Activated CD8-positive, alpha-beta memory T cell treated with anti-CD3 and anti-CD28 coated beads for 1 hour (primary cell): ENCODE measurements at places on chromosomes 7 and 10.

DNA sequence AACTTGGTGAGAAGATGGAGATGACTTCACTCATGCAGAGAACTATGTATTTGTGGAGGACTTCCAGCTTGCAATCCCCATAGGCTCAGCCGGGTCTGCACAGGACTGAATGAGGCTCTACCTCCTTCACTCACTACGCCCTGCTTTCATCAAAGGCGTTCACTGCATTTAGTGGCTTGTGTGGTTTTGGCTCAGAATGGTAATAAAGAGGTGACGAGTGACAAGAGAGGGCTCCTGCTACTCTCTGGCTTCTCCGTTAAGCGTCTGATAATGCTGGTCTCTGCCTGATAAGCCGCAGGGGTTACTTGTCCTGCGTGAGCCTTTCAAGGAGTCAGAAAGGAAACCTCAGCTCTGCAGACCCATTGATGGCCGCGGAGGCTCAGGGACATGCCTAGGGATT, 343.4 kb downstream of the PRPF18 start:
- no peak for DNase-seq

DNA sequence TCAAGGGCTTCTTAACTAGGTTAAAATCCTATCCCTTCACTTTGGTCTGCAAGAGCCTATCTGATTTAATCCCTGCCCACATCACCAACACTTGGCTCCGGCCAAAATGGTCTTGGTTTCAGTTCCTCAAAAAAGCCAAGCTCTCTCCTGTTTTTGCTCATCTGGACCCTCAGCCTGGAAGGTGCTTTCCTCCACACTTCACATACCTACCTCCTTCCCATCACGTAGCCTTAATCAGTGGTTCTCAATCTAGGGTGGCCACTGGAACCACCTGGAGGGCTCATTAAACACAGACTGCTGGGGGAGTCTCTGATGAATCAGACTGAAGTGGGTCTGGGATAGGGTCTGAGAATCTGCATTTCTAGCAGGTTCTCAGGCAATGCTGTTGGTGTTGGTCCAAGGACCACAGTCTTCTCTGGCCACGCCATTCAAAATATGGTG, 227.0 kb upstream of the AOAH start:
- no peak for DNase-seq

GRCh38 chr10:50850578-50851230, 34.7 kb downstream of the A1CF start:
- no peak for DNase-seq

GRCh38 chr10:62796896-62797295, 7.6 kb upstream of the ADO start:
- no peak for DNase-seq

DNA sequence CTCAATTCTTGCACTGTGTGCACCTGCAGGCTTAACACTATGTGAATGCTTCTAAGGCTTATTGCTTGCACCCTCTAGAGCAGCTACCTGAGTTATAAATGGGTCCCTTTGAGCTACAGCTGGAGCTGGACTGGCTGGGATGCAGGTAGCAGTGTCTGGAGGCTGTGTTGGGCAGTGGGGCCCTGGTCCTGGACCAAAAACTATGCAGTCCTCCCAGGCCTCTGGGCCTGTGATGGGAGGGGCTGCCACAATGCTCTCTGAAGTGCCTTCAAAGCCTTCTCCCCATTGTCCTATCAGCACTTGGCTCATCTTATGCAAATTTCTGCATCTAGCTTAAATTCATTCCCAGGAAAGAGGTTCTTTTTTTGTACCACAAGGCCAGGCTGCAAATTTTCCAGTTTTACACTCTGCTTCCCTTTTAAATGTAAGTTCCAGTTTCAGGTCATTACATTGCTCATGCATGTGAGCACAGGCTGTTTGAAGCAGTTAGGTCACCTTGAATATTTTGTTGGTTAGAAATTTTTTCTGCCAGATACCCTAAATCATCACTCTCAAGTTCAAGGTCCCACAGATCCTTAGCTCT, 26.0 kb downstream of the KBTBD2 start:
- DNase-seq = no peak

DNA sequence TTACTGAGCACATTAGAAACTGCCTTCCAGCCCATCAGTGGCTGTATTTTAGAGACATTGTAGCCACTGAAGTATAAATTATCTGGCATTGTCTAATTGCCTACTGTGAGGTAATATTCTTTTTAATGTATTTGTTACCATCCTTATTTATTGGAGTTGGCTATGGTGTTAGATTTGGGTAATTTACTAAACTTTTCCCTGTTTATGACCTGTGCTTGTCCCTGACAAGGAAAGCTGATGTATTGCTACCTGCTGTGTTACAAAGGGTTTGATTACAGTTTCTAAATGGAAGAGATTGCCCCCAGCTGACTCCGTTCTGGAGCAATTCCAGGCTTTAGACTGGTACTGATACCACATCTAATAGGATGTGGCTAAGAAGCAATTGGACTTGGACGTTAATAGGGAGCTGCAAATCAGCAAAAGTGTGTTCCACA, 12.3 kb upstream of the ASCC1 start:
- no peak for DNase-seq

DNA sequence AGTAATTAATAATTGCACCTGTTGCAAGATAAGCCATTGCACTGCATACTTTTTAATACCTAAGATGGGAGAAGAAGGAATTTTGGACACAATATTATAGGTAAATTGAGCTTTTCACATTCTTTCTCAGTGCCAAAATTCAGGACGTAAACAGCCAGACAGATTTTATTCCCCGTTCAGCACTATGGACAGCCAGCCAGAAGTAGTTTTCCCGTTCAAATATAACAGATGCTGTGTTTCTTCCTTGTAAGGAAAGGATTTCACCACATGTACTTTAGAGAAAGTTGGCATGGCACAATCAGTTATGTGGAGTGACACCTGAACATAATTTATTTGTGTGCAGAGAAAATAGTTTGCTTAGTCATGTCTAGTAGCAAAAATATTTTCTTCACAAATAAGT, 34.8 kb downstream of the SEMA3E start:
- DNase-seq = no peak

GRCh38 chr10:21953585-21954057, 49.9 kb downstream of the DNAJC1 start:
- DNase-seq = no peak

DNA sequence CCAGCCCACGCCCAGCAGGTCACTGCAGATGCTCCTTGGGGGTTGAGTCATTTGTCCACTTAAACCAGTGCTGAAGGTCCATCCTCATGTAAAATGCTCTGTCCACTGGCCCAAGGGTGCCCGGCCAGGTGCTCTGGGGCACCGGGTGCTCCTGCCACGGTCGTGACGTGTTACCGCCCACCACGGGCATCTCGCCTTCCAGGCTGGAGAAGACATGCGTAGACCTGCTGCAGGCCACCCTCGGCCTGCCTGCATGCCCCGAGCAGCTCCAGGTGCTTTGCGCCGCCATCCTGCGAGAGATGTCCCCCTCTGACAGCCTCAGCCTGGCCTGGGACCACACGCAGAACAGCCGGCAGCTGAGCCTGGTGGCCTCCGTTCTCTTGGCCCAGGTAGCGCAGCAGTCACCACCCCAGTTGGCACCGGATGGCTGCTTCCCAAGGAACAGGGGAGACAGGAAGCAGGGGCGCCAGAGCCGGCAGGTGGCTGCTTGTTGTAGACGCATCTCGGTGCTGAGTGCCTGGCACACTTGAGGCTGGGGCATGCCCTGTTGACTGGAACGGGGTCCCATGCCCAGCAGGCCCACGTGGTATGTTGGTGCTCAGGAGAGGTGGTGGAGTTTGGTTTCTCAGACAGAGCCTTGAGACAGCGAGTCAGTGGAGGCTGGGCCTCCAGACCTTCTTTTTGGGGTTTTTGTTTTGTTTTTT, 6.1 kb downstream of the AP5Z1 start:
- no peak for DNase-seq

DNA sequence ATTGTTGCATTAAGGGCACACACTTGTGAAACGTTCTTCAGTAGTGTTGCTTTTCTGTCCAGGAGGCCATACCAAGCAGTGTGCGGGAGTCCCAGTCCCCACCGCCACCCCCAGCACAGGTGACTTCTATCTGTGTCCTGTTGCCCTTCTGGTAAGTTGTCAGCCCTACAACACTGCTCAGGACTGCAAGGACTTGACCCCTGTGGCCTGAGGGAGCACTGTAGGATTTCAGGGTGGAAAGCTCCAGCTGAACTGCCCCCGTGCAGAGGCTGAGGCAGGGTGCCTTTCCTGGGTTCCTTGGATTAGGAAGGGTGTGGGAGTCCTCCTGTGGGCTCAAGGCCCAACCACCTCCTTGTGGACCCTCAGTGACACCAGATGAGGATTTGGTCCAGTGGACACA, 26.8 kb upstream of the ZNF488 start:
- DNase-seq = no peak

- DNase-seq = no peak
Measured at GRCh38 chr7:112160771-112161150, 45.4 kb downstream of the DOCK4 start.

GRCh38 chr7:94706996-94707740, 51.2 kb upstream of the SGCE start:
- no peak for DNase-seq

GRCh38 chr7:50197549-50197948, 104.5 kb upstream of the ZPBP start:
- DNase-seq = peak; percentile 33

- no peak for DNase-seq
Measured at GRCh38 chr10:27745732-27746396, at the start of gene MKX. Gene MKX, minus strand, starts transcription at chr10:27745819. Its CDS starts 2,404 bp downstream, at chr10:27743415.

- DNase-seq = no peak
Measured at GRCh38 chr10:29876008-29876555, 183.3 kb downstream of the JCAD start.

DNA sequence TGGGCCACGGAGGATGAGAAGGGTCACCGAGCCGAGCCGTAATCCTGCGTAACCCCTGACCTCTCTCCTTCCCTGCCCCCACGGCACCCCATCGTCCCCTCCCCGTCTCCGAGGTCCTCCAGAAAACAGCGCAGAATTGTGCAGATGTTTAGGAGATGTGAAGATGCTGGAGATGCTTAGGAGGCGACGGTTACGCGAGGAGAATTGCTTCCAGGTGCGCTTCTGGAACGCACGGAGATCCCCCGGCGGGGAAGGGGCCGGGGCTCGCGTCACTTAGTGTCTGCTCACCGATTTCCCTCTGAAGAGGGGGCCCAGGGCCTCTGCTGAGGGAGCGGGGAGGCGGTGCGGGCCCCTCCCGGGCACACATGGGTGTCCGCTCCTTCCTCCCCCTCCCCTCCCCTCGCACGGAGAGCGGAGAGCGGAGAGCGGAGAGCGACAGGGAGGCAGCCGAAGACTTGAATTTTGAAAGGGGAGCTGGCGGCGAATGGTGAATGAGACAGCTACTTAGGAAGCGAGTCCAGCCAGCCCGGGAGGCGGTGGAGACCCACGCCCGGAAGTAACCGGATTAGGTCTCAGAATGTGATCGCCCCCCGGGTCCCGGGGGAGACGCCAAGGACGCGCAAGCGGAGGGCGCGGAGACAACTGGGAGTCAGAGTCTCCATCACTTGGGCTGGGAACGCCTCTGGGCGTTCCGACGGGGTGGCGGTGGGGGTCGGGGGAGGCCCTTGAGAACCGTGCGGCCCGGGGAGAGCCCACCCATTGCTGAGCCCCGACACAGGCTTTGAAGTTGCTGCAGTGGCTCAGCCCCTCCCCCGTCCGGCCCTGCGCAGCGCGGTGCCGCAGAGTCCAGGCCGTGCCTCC, 8.7 kb upstream of the EN2 start:
- no peak for DNase-seq

DNA sequence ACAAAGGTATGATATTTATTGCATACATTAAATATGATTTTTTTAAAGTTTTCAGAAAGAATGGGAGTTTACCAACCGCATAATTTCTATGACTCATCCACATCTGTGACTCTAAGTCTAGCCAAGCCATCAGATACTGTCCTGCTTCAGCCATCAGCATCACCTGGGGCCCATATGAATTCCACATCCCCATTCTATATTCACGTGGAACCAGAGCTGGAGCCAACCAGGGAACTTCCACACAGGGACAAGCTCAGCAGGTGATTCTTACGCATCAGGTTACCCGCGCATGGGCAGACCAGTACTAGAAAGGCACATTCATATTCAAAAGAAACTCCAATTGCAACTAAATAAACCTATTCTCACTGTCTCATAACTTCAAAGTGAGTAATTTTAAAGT, 817.7 kb upstream of the IGFBP3 start:
- DNase-seq = no peak

DNA sequence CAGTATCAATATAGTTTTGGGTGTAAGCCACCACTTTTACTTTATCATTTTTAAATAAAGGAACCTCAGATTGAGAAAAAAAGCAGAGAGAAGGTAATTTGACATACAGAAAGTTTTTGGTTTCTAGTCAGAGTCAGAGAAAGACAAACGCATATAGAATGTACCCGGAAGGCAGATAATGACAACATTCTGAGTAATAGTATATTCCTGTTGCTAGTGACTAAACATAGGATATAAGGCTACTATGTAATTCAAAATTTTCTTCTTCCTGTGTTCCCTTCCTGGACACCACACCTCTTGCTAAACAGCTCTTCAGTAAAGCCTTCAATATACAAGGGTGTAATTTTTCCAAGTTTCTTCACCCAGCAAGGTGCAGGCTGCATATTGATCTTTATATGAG, 597.6 kb downstream of the PCDH15 start:
- DNase-seq = no peak

GRCh38 chr7:30790356-30790755, 19.1 kb downstream of the MINDY4 start:
- DNase-seq = no peak

- DNase-seq = no peak
Measured at GRCh38 chr7:45715471-45716352, 141.5 kb downstream of the ADCY1 start.

DNA sequence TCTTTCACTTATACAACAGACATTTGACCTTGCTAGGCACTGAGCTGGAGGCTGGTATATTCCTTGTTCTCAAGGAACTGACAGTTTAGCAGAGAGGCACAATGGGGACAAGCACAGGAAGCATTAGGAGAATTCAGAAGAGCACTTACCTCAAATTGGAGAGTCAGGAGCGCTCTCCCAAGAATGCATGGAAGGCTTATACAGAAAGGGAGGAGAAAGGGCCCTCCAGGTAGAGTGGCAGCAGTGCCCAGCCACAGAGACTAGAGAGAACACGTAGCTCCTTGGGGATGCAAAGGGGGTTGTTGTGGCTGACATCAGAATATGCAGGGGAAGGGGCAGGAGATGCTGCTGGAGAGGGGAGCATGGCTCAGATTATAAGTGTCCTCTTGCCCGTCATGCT, 78.2 kb upstream of the MKLN1 start:
- DNase-seq = no peak

DNA sequence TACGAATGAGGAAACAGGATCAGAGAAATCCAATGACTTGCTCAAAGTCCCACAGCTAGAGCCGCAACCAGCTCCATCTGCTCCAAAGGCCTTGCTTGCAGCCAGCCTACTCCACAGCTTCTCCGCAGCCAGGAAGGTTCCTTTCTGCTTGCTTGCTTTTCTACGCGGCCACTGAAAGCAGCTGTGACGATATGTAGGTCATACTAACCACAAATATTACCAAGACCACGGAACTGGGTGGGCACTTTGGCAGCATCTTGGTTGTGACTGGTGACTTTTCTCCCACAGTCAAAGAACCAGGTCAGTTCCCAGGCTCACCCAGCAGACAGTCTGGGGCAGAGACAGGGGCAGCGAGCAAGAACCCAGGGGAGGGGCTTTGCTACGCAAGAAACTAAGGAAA, 86.4 kb downstream of the FAM53B start:
- no peak for DNase-seq
